Bronchus fibroblast of lung (primary cell): ENCODE measurements at places on chromosomes 3 and 15. TPM values are rescaled to one million over a fixed set of nuclear protein-coding genes. Genes with fewer than 3 reads are reported as not detected.

ZNF770 gene
- total RNA-seq, result 10.9 and 12.1 TPM in 2 replicates

TGM4 gene
- total RNA-seq, result 0.15 and 0.17 TPM in 2 replicates

SHF gene
- 1.3 and 3.0 TPM in 2 replicates for total RNA-seq

COMMD2 gene
- 19.2 and 24.9 TPM in 2 replicates for total RNA-seq

MCF2L2 gene
- 0.74 and 3.2 TPM in 2 replicates for total RNA-seq

MNS1 gene
- total RNA-seq, result 1.8 and 3.4 TPM in 2 replicates

SOX2 gene
- not detected in 2 replicates for total RNA-seq

MYEF2 gene
- total RNA-seq, result 7.9 and 9.1 TPM in 2 replicates

TIGIT gene
- not detected in 2 replicates for total RNA-seq

GOLGA8G gene
- not detected in 2 replicates for total RNA-seq

ATP13A5 gene
- not detected in 2 replicates for total RNA-seq

ACAP2 gene
- 20.3 and 20.5 TPM in 2 replicates for total RNA-seq

NXPE3 gene
- 18.0 and 22.3 TPM in 2 replicates for total RNA-seq

PLA2G4B gene
- total RNA-seq, result 0.45 and 1.5 TPM in 2 replicates

CPEB1 gene
- total RNA-seq, result 2.4 and 4.3 TPM in 2 replicates

DNAH12 gene
- total RNA-seq, result under 0.01 TPM in 1 of 2 replicates, not detected in the other

LDHAL6B gene
- total RNA-seq, result not detected in 2 replicates
